ENCODE measurements at places on chromosomes 7 and 10.

GRCh38 chr10:114649217-114649903, 8.7 kb downstream of the ABLIM1 start:
- no peak for DNase-seq
- no peak overlapping the region for H3K27ac ChIP-seq
- no peaks in the 10 kb centered on the region for H3K27me3 ChIP-seq
- no peaks in the 10 kb centered on the region for H3K4me1 ChIP-seq

- peaks cover 95% of the 10 kb centered on the region for H3K4me1 ChIP-seq
- H3K36me3 ChIP-seq: peaks cover 60% of the 10 kb centered on the region
- no peak overlapping the region for H3K4me3 ChIP-seq
Measured at GRCh38 chr10:71754562-71754961, 18.8 kb downstream of the VSIR start.

DNA sequence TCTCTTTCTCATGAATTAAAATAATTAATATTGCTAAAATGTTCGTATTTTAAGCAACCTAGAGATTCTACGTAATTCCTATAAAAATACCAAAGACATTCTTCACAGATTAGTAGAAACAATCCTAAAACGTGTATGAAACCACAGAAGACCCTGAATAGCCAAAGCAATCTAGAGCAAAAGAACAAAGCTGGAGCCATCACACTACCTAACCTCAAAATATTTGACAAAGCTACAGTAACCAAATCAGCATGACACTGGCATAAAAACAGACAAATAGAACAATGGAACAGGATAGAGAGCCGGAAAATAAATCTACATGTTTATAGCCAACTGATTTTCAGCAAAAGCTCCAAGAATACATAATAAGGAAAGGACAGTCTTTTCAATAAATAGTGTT, 105.5 kb upstream of the PTN start:
- H3K27ac ChIP-seq: no peak overlapping the region
- no peaks in the 10 kb centered on the region for H3K4me1 ChIP-seq
- H3K36me3 ChIP-seq: no peaks in the 10 kb centered on the region

DNA sequence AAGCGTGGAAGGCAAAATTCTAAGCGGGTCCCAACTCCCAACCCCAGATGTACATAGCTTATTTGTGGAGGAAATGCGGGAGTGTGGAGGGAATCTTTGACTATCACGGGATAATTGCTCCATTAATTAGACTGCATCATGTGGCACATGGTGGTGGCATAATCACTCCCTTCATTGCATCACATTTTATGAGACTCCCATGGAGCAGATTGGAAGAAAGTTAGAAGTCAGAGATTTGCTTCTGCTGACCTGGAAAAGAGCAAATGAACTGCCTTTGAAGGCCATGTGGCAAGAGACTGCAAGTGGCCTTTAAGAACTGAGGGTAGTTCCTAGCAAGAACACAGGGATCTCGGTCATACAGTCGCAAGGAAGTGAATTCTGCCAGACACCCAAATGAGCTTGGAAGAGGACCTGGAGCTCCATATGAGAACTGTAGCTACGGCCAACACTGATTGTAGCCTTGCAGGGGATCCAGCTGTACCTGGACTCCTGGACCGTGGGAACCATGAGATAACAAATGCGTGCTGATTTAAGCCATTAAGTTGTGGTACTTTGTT, 37.1 kb upstream of the ITGB1 start:
- H3K36me3 ChIP-seq: no peaks in the 10 kb centered on the region
- no peaks in the 10 kb centered on the region for H3K27me3 ChIP-seq
- peaks cover 6% of the 10 kb centered on the region for H3K4me1 ChIP-seq

- H3K4me3 ChIP-seq: peak overlapping the region; percentile 58
- H3K27ac ChIP-seq: peak overlapping the region; percentile 88
- H3K27me3 ChIP-seq: no peaks in the 10 kb centered on the region
- peaks cover 76% of the 10 kb centered on the region for H3K4me1 ChIP-seq
Measured at GRCh38 chr7:115008465-115009114, 86.7 kb downstream of the MDFIC start.

Measured in activated CD4-positive, alpha-beta memory T cell treated with anti-CD3 and anti-CD28 coated beads for 36 hours (primary cell).